ENCODE measurements at places on chromosomes 5 and 9.

- no peak for DNase-seq
Measured at GRCh38 chr9:6757132-6757455, 679 bp upstream of the KDM4C start.

GRCh38 chr5:119820016-119820415, 190.7 kb downstream of the FAM170A start:
- DNase-seq: no peak

DNA sequence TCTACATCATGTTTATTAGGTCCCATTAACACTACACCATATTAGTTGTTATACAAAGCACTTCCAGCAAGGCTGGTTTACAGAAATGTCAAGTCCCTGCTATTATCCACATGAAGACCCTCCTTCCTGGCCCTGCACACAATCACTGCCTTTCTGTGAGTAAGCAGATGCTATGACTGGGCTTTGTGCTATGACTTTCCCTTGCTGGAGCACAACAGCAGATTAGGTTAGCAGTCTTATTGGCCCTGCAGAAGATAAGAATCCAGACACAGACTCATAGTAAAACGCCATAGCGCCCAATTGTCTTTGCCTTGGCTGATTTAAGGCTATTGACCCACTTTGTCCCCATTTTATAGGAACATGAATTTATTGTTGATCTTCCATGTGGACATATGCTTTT, 228.9 kb upstream of the ACTBL2 start:
- no peak for DNase-seq

GRCh38 chr5:135248801-135249231, 150.2 kb downstream of the MACROH2A1 start:
- no peak for DNase-seq

GRCh38 chr9:82961504-82962125, 101.3 kb downstream of the RASEF start:
- DNase-seq: no peak

DNA sequence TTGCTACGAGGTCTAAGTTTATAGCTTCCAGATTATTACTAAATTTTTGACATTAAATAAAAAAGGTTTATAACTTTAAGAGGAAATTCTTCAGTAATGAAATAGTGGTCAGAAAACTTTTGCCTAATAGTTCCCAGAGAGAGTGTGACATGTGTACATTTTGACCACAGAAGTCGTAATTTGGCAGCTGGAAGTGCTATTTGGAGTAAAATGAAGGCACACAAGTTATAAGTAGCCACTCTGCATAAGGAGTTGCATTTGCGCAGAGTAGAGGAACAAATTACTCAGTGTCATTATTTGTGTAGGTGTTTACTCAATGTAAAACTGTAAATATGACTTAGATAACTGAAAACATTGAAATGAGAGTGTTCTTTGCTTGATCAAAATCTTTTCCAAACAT, 408.4 kb downstream of the CCDC171 start:
- DNase-seq: no peak

DNA sequence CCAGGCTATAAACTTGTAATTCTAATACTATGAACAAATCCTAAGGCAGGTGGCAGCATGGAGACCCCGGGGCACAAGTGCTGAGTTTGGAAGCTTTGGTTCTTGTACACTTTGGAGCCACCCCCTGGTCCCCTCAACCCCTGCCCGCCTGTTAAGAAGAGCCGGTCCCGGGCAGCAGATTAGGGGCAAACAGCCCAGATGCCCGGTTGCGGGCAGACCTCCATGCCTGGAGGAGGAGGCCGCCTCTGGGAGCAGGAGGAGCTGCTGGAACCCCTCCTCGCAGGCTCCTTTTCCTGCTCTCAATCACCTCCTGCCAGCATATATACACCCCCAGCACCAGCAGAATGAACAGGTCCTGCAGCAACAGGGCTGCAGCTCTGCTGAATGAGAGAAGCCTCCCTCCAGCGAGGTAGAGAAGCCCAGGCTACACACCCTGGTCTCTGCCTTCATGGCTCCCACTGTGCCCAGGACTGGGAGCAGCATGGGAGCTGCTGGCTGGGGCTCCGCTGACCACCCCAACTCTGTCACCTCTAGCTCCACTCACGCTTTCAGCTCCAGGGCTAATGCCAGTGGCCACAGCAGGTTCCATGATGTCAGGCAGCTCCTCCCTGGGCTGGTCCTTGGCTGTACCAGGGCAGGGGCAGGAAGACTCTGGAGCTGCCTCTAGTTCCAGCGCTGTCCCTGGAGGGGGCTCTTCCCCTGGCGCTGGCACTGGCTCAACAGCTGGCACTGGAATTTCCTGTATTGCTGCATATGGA, 1713.5 kb upstream of the ACO1 start:
- no peak for DNase-seq

DNA sequence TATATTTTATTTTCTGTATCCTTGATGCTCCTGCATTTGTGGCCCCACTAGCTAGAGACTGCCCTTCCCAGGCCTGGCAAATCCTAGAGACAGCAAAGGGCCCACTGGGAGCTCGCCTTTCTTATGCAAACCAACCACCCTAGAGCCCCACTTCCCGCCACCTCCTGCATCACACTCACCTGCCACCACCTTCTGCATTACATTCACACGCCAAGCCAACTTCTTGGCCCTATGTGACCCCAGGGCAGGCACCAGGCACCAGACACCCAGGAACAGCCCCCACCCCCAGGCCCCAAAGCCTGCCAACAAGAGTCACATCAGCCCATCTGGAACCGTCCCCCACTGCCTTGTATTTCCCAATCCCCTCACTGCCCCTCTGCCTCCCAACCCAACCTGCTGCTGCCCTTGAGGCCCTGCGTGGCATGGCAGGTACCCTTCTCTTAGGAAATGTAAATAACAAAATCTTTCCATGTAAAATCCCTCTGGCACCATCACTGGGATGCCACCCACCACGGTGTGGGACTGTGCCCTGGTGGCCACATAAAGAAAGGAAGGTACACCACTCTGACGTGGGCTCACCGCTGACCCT, 22.0 kb downstream of the ROR2 start:
- DNase-seq: no peak

DNA sequence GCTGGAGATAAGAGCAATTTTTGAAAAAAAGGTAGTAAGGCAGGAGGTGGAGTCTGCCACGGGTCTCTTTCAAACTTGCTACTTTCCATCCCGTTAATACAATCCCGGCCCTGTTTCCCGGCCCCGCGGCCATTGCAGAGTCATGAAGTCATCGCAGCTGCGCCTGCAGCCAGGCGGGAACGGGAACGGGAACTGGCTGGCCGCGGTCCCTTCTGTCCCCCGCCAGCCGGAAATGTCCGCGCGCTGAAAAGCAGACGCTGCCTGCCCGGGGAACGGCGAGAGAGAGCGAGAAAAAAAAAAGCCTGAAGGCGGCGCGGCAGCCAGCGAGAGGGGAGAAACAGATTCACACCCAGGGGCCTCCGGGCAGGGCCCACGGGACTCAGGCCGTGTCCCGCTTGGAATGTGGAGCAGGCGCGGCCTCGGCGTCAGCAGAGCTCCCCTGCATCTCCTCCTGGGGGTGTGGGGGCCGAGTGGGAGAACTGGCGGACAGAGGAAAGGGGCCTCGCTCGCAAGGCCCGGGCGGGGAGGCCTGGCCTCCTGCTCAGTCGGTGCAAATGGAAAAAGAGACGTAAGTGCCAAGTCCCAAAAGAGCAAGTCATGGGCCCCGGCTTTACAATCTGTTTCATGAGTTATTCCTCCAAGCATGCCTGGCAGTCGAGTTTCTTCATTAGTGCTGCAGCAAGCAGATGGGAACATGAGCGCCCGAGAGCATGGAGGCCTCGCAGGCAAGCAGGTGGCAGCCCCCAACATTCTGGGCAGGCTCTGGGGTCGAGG, 201.2 kb upstream of the GAS1 start:
- DNase-seq: no peak

DNA sequence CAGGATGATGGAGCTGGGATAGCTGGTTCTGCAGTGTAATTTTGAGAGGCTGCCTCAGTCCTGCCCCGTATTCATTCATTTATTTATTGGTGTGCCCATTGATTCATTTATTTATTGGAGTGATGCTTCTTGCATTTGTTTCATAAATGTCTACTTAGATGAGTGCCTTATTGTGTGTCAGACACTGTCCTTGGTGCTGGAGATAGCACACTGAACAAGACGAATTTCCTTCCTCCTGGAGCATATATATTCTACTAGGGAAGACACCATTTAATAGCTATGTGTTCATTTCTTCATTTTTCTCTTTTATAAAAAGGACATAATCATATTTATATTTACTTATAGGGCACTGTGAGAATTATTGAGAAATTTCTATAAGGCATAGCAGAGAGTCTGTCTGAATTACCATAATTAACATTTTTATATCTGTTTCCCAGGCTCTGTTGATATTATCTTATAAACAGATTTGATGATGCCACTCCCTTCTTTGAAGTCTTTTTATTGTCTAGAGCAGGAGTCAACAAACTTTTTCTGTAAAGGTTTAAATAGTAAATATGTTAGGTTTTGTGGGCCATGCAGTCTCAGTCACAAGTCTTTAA, 433.9 kb upstream of the ZNF608 start:
- no peak for DNase-seq

DNA sequence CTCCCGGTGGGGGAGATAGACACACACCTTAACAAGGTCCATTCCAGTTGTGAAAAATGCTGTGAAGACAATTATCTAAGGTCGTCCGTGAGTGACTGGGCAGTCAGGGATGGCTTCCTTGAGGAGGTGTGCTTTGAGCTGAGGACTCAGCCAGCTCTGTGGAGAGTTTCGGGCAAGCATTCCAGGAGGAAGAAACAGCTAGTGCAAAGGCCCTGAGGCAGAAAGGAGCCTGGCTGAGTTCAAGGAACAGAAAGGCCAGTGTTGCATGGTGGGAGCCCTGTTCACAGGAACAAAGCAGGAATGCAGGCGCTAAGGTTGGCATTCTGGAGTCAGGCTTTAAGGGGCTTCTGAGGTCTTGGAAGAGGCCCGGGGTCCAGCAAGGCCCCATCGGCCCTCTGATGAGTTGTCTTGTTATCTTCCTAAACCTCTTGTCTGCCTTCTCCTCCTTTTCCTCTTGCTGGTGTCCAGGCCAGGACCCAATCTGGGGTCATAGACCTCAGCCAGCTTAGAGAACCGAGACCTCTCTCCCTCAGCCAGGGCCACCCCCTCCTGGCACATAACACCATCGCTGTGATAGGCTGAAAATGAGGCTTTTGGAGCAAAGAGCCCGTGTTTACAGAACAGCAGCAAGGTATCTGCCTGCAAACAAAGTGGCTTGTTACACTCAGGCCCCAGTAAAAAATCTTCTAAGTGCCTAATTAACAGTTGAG, 270.2 kb upstream of the MVB12B start:
- DNase-seq: no peak

- no peak for DNase-seq
Measured at GRCh38 chr5:58239045-58239444, 220.8 kb downstream of the PLK2 start.

DNA sequence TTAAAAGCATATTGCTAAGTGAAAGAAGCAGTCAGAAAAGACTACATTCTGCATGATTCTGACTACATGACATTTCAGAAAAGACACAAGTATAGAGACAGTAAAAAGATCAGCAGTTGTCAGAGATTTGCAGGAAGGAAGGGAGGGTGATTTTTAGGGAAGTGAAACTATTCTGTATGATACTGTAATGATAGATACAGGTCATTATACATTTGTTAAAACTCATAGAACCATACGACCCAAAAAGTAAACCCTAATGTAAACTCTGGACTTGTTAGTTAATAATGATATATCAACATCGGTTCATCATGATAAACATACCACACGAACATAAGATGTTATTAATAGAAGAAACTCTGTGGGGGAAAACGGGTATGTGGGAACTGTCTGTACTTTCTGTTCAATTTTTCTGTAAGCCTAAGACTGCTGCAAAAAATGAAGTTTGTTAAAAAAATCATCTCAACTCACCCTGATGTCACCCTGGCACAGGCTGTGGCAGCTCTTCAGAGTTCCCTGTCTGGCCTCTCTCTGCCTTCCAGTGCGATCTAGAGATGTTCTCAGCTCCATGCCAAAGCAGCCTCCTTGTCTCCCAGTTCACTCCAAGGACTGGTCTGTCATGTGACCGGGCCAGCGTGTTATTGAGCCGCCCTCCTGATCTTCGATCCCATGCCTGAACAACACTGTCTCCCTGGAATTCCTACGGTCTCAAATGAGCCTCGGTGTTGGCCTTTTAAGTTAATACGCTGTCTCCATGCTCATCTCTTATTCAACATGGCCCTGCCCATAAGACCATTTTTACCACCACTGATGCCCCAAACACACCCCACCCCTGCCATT, 35.4 kb downstream of the PRLR start:
- no peak for DNase-seq

DNA sequence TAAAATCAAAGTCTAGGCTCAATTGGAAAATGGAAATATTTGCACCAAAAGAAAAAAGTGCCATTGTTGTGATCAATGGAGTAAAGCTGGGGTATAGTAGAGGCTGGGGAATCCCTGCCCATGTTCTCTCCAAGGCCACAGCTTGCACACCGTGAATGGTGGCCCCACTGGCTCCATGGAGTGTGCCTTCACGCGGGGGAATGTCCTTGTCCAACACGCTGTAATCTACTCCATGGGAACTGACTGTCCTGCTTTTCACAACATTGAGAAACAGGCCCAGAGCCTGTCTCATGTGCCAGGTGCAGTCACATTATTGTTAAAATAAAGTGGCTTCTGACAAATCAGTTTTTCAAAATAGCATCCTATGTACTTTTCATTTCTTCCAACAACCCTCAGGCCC, 33.1 kb upstream of the ITGA2 start:
- no peak for DNase-seq

GRCh38 chr5:151080613-151081430, at the start of gene TNIP1:
TSS of gene TNIP1 (minus strand) at chr5:151081034. CDS start at chr5:151065095, 15,939 bp downstream.
- peak; percentile 88 for DNase-seq

GRCh38 chr5:160221082-160221481, 8.2 kb upstream of the FABP6 start:
- no peak for DNase-seq

GRCh38 chr5:4862500-4862899, 277.6 kb upstream of the ADAMTS16 start:
- DNase-seq: no peak

GRCh38 chr9:115850548-115851304, 302.9 kb upstream of the PAPPA start:
- DNase-seq: no peak

DNA sequence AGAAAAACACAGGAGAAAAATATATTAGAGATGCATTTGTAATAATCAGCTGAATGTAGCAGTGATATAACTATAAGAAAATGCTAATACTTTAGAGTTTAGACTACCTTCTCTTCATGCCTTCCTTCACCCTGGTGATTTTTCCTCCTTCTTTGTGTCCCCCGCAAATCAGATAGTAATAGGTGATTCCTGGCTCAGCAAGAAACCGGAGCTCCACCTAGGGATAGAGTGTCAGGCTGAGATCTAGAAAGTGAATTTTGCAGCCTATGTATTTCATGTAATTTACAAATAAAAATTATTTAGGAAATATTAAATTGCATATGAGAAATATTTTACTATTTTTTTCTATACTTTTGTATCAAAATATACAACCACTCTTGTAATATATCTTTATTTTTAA, 109.8 kb upstream of the ST8SIA4 start:
- DNase-seq: no peak

DNA sequence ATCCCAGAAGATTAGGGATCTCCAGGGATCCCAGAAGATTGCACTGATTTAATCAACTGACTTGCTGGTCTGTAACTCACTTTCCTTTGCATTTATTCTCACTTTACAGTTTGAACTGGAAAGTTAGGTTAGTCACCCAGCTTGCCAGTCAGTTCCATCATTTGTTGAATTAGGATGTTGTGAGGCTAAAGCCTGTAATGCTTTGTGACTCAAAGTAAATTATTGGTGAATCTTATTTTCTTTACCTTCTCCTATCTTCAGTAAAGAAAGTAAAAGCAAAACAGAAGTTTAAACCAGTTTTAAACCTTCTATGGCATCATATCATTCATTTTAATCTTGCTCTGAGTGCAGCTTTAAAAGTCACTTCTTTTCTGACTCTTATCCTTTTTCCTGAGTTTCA, 85.8 kb downstream of the SLC44A1 start:
- DNase-seq: no peak

All from D721Med (cell line).